Cerebellar nuclear complex (tissue), 1 donor: ENCODE measurements at places on chromosomes 1 and 21.

DNA sequence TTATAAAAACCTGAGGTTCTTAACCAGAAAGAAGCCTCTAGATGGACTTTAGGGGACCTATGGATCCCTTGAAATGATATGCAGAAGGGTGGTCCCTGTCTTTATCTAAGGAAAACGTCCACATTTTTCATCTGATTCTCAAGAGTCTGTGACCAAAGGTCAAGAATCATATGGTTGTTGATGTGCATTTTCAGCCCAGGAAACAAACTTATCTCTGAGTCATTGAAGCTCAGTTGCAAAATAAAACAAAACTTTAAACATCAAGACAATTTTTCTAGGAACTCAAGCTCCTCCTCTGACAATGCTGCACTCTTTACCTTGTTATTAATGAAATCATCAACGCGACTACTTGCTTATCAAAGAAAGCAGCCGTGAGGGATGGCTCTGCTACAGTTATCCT lies 83.3 kb downstream of the TIAM1 start:
- no peak for DNase-seq

- DNase-seq = no peak
Observed at GRCh38 chr1:159602501-159602999, 14.9 kb downstream of the APCS start.

GRCh38 chr1:207101720-207102119 lies 2.3 kb upstream of the C4BPA start:
- DNase-seq = no peak

- DNase-seq = no peak
Observed at GRCh38 chr1:199918196-199918769, 109.2 kb upstream of the NR5A2 start.

DNA sequence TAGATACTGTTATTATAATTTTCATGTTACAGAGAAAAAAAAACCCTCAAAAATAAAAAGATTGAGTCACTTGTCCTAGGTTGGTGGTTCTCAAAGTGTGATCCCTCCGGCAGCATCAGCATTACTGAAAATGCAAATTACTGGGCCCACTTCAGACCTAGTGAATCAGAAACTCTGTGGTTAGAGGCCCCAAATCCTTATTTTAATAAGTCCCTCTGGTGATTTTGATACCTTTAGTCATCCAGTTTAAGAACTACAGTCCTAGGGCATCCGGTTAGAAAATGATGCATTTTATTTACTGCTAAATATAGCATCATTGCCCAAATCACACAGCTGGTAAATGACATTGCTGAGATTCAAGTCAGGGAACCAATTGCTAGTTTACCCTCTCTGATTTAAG lies 203.7 kb upstream of the RUNX1 start:
- no peak for DNase-seq

GRCh38 chr1:154901591-154901990 lies 31.5 kb upstream of the KCNN3 start:
- DNase-seq = no peak

DNA sequence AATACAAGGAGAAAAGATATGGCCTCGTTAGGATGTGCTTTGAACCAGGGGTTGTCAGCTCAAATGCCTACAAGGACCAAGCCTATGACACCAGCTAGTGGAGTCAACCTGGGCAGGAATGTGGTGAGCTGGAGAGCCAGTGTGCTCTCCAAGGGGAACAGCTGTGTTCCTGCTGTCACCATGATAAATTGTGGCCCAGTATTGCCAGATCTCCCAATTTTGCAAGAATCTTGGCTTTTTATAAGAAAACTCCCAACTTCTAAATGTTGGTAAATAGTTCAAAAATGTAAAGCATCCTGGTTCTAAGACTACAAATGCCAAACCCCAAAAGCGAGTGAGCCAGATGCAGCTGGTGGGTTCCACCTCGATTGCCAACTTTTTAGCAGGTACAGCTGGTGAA lies 391.1 kb downstream of the PLPP3 start:
- no peak for DNase-seq

GRCh38 chr21:29540289-29540688 lies 241.6 kb downstream of the BACH1 start:
- DNase-seq = no peak

GRCh38 chr21:30676737-30677136 lies 34.1 kb downstream of the KRTAP20-3 start:
- DNase-seq = no peak

DNA sequence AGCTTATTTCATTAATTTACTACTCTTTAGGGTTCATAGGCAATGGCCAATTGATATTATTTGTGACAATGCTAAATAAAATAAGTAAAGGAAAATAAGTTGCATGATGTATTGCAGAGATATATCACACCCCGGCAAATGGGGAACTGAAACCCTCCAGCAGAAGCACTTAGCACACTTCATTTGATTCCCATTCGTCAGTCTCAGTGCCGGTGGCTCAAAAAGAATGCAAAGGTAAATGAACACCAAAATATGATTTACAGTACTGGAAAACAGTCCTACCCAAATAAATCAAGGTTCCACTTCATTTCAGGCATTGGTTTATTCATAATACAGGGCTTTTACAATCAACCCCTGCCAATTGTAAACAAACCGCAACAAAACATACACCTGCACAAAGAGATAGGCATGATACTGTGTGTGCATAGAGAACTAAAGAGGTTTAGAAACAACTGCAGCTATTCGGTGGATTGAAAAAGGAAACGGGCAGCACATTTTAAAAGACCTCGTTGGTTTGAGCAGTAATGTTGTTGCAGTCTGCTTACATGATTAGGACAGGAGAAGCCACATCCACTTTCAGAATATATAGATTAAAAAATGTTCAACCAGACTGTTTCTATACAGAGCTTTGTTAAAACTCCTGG lies 1019.2 kb downstream of the TTLL7 start:
- DNase-seq = no peak

GRCh38 chr1:117312453-117313138 lies 54.7 kb upstream of the MAN1A2 start:
- no peak for DNase-seq
